T1000 (cell line): ENCODE measurements at places on chromosomes 5 and 9.

DNA sequence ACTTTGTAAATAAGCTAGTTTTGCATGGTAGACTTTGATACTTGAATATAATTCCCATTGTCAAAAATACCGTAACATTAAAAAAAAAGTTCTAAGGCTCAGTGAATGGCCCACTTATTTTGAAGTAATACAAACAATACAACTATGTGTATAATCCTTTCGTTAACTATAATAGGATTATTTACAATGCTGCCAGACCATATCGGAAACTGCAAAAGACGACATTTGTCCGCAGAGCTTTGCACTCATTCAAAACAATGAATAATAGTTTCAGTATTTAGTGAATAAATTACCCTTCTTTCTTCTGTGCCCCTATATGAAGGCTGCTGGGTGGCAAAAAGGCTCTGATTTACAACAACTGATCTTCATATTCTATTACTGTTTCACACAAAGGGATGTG lies 121.8 kb downstream of the DROSHA start:
- DNase-seq = no peak

GRCh38 chr9:97675655-97676054 lies 21.5 kb downstream of the XPA start:
- DNase-seq = no peak

GRCh38 chr5:95686651-95687050 lies 3.9 kb upstream of the SPATA9 start:
- no peak for DNase-seq

DNA sequence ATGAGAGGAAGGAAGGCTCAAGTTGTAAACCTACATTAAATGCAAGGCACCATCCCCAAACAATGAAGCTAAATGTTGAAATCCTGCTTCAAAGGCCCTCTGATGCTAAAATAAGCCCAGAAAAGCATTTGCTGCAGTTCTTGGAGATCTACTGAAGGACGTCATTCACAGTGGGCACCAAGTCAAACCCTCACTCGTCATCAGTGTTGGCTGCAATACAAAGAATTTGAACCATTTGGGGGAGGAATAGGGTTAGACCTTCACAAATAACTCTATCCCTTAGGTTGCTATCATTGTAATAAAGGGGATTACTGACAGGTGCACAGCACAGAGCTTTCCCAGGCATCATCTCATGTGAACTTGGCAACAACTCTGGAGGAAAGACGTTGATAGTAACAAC lies 9.3 kb upstream of the MEGF9 start:
- no peak for DNase-seq

- DNase-seq = no peak
These were observed 134.8 kb downstream of the EPB41L4A start for GRCh38 chr5:112283943-112284929.

GRCh38 chr5:147407094-147407681 lies 102.7 kb downstream of the DPYSL3 start:
- DNase-seq = no peak

- DNase-seq = no peak
These were observed 413.6 kb downstream of the ENC1 start for GRCh38 chr5:74226716-74227485.

DNA sequence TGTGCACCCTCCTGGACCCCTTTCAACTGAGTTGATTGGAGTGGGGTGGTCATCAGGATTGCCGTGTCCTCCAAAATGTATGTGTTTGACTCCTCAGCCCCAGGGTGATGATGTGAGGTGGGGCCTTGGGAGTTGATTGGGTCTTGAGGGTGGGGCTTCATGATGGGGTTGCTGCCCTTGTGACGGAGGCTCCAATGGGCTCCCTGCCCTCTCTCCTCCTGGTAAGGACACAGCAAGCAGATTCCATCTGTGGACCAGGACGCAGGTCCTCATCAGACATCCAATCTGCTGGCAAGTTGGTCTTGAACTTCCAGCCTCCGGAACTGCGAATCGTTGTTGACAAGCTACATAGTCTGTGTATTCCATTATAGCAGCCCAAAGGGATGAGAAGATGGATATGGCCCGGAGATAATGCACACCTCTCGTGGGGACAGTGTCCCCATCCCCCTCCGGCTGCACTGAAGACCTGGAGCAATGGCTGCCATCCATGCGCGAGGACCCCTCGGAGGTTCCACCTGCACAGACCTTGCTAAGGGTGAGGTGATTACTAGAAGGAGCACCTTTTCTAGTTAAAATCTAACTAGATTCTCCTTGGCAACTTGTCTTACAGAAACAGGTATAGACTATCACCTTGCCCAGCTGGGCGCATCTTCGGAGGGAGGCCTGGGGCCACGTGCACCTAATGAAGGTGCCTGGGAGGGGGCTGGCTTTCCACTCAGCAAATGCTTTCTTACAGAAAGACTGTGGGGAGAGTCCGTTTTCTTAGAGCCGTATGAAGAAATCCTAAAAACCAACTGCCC lies 75.7 kb upstream of the IRX4 start:
- DNase-seq = no peak

DNA sequence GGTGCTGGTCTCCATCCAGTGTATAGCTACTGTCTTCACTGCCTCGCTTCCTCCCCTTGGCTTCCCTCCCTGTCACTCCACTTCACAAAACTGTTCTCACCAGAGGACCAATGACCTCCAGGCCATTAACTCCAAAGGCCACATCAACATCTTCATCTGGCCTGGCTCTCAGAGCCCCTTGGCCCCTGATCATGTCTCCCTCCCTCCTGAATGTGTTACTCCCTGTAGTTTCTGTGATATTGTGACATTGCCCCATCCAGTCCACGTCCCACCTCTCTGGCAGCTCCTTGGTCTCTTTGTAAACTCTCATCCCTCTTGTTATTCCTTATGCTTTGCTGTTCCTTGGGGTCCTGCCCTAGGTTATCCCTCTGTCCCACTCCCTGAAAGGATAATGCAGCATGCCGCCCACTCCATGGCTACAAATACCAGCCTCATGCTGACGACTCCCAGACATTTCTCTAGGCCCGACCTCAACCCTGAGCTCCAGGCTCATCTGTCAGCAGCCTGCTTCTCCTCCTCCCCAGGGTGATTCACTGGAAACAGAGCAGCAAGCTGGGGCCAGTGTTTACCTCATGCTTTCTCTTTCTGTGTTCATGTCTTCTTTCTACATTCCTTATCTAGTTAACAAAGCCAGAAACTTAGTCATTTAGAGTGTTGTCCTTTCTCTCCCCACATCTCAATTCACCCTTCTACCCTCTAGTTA lies 312.2 kb downstream of the SPOCK1 start:
- peak; percentile 16 for DNase-seq

- no peak for DNase-seq
These were observed 6.6 kb downstream of the GALNT10 start for GRCh38 chr5:154196955-154197652.

- DNase-seq = no peak
These were observed 3.2 kb upstream of the ANXA1 start for GRCh38 chr9:73148447-73148937.

DNA sequence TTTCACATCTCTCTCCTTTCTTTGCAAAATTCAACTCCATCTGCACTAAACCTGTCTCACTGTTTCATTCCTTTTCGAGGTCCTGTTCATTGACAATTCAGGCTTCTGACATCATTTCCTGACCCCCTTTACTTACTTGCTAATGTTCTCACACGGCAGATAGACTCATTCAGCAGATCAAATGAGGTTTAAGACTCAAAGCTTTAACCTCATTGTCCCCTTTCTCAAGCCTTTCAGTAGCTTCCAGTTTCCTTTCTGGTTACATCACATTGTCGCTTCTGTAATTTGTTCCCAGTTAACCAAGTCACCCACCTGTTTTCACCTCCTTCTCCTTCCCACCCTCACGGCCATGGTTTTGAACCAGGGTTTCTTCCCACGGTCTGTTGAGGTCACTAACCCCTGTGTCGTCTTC lies 143.4 kb upstream of the OTULINL start:
- DNase-seq = no peak

GRCh38 chr5:54754420-54754819 lies 231.0 kb downstream of the ESM1 start:
- no peak for DNase-seq

- no peak for DNase-seq
These were observed 354.6 kb downstream of the BNC2 start for GRCh38 chr9:16515879-16516301.
